Astrocyte of the spinal cord (primary cell): ENCODE measurements at places on chromosomes 5 and 9.

GRCh38 chr5:38718771-38719391, 126.9 kb upstream of the OSMR start:
- no peak for DNase-seq

DNA sequence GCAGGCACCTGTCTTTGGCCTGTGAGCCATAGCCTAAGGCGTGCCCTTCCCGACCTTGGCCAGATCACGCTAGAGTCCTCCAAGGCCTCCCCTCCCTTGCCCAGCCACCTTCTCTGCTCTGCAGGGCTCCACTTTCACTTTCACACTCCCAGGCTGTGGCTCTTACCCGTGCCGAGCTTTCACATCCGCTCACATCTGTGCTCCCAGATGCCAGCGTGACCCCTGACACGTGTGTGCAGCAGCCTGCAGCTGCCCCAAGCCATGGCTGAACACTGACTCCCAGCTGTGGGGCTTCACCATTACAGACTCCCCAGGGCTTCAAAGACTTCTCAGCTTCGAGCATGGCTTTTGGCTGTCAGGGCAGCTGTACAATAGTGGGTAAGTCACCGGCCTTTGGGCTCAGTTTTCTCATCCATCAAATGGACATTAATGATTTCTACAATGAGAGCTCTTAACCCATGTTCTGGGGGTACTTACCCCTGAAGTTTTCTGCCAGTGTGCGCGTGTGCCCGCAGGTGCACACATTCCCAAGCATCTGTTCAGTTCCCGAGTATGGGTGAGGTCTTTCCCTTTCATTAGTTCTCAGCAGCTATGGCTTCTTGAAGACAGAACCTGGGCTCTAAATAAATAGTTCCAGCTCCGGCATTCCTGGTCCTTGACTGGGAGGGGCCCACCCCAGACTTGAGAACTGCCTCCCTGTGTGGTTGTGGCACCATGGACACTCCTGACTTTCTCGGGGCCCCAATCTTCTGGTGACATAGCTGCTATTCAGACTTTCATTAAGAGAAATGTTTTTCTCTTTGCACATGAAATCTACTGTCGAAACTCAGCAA, 118.6 kb downstream of the RGS3 start:
- peak; percentile 74 for DNase-seq

DNA sequence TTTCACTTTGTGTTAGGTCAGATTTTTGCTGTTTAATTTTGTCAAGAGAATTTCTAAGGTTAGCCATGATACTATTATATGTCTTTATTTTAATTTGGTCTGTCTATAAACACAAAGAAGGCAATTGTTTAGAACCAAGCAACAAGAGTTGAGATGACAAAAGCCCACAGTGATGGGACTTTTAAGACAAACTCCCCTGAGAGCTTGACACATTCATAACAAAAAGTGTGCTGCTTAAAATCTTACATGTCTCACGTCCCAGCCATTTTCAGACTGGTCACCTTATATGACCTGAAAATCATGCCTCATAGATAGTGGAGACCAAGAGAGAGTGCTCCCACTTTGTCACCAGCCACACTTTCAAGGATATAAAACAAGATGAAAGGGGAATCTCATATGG, 21.6 kb upstream of the NNT start:
- DNase-seq = no peak

- DNase-seq = no peak
Measured at GRCh38 chr5:61417340-61417739, 85.3 kb downstream of the ZSWIM6 start.

DNA sequence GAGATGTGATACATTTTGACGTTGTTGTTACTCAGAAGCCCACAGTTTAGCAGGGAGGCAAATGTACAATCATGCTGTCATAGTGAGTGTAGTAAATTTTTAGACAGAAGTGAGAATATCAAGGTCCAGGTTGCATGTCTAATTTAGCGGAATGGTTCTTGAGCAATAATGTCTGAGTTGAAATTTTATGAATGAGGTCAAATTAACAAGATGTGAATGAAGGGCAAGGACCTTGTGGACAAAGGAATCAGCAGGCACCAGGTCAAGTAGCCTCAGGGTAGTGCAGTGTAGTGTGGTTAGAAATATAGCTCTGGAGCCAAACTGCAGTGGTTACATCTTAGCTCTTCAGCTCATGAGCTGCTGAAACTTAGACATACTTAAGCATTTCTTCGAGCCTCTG, 36.2 kb downstream of the TNFSF8 start:
- no peak for DNase-seq

- DNase-seq = peak; percentile 75
Measured at GRCh38 chr5:159324102-159324755, 6.1 kb downstream of the IL12B start.

DNA sequence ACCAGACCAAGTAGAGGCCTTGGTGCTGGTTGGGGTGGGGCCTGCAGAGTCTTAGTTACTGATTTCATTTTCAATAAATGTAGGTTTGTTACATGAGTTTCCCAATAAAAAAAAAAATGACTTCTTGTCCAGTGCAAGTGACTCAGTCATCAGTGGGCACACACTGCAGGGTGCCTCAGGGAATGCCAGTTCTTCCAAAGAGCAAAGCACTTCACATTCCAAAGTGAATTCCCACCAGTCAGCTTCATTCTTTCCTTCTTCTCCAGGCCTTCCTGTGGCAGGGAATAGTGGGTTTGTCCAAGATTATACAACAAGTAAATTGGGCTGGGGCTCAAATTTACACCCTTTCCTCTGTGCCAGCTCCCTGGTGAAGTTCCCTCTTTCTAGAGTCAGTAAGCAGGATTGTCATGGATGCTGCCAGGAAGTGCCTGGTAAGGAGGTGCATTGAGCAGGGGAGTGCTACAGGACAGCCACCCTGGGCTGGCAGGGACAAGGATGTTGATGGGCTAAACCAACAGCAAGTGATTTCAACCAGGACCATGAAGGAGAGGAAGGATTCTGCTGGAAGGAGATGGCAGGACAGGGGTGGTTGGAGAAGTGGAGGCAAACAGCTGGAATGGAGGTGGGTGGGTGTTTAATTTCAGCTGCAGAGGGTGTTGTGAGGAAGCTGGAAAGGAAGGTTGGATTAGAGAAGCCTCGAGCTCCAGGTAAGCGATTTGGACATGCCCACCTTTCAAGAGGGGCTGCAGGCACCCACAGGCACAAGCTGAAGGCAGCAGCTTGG, 3.7 kb upstream of the B4GALT7 start:
- DNase-seq = no peak

DNA sequence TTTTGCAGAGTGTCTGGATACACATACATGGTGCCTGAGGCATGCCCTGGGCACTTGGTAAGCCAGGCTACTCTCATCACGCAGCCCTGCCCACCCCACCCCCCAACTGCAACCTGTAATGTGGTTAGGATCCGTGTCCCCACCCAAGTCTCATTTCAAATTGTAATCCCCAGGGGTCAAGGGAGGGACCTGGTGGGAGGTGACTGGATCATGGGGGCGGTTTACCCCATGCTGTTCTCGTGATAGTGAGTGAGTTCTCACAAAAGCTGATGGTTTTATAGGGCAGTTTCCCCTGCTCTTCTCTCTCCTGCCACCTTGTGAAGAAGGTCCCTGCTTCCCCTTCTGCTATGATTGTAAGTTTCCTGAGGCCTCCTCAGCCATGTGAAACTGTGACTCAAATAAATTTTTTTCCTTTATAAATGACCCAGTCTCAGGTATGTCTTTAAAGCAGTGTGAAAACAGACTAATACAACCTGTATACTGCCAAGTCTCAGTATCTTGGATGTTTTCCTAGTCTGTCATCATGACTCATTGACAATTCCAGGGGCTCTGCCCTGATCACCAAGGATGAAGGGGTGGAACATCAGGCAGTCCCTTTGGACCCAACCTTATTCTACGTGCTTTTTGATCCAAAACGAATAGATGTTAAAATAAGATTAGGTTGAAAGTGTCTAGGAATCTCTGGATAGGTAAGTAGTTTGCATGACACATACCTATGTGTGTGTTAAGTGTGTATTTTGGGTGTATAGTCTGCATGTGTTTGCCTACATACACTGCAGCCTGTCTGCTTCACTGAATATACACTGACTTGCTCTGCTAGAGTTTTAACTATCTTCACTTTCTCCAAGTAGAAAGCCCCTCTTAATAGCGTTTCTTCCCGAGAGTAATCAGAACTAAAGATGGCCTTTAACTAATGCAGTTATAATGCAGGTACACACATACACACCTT, 293.8 kb downstream of the SLIT3 start:
- DNase-seq = peak; percentile 5

- DNase-seq = peak; percentile 29
Measured at GRCh38 chr9:18208166-18209059, 265.5 kb upstream of the ADAMTSL1 start.

- DNase-seq = no peak
Measured at GRCh38 chr5:102764381-102765004, 9.4 kb downstream of the PAM start.

DNA sequence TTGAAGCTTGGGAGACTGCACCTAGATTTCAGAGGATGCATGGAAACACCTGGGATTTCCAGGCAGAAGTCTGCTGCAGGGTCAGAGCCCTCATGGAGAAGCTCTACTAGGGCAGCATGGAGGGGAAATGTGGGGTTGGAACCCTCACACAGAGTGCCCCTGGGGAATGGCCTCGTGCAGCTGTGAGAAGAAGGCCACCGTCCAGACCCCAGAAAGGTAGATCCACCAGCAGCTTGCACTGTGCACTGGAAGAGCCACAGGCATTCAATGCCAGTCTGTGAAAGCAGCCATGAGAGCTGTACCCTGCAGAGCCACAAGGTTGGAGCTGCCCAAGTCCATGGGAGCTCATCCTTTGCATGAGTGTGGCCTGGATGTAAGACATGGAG, 285.3 kb upstream of the FAM174A start:
- no peak for DNase-seq
